Uterine smooth muscle cell (primary cell): ENCODE measurements at places on chromosomes 6 and 20. TPM values are rescaled to one million over a fixed set of nuclear protein-coding genes. Genes with fewer than 3 reads are reported as not detected.

Gene CAPN11
- total RNA-seq = not detected in 2 replicates

Gene CGA
- total RNA-seq = 0.77 TPM in 1 of 2 replicates, not detected in the other

Gene GMPR
- 8.1 and 9.1 TPM in 2 replicates for total RNA-seq

Gene MEA1
- total RNA-seq = 67.7 and 89.1 TPM in 2 replicates

Gene ZNF292
- 31.3 and 37.9 TPM in 2 replicates for total RNA-seq

Gene COL21A1
- 6.2 and 6.9 TPM in 2 replicates for total RNA-seq

Gene TPD52L1
- 8.1 and 13.7 TPM in 2 replicates for total RNA-seq

Gene DEFB132
- total RNA-seq = not detected in 2 replicates

Gene ANGPT4
- total RNA-seq = not detected in 2 replicates

Gene PLCG1
- total RNA-seq = 66.5 and 81.2 TPM in 2 replicates
